ENCODE measurements at places on chromosomes 3 and 15.

DNA sequence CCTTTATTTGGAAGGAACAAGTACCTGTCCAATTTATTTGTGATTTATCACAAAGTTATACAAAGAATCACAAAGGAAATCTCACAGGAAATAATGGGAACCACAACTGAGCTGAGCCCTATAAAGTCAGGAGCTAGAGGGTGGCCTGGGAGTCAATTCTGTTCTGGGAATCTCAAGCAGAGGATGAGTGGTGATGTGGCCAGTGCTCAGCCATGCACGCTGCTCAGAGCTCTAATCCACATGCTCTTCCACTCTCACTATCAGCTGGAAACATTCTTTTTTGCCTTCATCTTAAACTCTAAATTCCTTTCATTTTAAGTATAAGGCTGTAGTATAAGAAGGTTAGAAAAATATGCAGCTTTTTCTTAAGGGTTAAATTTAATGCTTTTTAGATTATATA is 36.6 kb downstream of the UACA start:
- no peak for DNase-seq

DNA sequence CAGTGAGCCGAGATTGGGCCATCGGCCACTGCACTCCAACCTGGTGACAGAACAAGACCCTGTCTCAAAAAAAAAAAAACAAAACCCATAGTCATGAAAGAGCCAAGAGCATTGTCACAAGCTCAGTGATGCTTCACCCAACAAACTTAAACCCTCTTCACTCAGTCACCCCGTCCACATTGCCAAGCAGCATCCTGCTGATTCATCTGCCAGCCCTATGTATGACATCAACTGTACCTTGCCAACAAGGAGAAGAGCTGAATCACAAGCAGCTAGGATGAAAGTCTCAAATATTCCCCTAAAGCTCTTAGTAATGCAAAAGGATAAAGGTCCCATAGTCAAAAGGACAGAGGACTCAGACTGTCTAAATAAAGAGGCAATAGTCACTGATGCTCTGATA is 90.0 kb downstream of the ANO10 start:
- DNase-seq = no peak

GRCh38 chr3:50125541-50126286 is 29.4 kb upstream of the SEMA3F start:
- no peak for DNase-seq

GRCh38 chr3:183904833-183905780 is 20.4 kb upstream of the PARL start:
- no peak for DNase-seq

- DNase-seq = no peak
These were observed 111.5 kb downstream of the CFAP44 start for GRCh38 chr3:113329757-113330156.

DNA sequence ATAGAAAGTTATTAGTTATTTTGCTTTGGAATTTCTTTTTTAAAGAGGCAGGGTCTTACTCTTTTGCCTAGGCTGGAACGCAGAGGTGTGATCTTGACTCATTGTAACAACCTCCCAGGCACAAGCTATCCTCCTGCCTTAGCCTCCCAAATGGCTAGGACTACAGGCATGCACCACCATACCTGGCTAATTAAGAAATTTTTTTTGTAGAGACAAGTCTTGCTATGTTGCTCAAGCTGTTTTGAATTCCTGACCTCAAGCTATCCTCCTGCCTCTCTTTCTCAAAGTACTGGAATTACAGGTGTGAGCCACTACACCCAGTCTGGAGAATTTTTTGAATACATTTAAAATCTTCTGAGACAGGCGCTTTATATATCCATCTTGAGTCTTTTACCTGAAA is 49.5 kb downstream of the IQGAP1 start:
- DNase-seq = no peak

DNA sequence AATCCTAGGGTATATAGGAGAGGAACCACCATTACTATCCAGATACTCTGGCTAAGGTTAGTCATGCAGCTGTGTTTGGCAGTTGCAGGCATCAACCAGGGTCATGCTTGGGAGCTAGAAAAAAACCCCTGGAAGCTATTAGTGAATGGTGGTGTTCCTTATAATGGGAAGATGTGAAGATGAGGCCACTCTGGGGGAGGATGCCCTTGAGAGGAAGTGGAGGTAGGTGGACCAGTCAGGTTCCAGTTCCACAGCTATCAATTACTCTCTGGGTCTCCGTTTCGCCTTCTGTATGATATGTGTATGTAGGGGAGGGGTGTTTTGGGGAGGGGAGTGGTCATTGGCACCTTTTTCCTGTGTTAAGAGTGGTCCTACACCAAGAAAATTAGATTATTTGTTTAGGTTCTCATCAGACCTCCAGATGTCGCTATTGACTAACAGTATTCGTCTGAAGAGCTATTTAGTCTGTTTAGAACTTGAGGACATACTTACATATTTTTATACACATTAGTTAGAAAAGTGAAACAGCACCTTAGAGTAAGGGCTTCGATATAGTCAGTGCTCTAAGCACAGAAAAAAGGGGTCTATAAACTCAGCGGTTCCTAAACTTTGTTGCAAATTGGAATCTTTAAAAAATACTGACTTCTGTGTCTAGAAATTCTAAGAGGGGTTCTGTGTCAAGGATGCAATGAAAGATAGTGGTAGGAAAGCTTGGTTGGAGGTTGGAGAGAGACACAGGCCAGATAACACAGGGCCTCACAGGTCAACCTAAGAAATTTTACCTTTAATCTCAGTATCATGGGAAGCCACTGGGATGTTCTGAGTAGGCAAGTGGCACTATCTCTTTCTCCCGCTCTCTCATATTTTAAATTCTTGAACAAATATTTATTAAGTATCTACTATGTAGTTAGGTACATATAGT is 9.1 kb upstream of the HPS3 start:
- DNase-seq = peak; percentile 23

DNA sequence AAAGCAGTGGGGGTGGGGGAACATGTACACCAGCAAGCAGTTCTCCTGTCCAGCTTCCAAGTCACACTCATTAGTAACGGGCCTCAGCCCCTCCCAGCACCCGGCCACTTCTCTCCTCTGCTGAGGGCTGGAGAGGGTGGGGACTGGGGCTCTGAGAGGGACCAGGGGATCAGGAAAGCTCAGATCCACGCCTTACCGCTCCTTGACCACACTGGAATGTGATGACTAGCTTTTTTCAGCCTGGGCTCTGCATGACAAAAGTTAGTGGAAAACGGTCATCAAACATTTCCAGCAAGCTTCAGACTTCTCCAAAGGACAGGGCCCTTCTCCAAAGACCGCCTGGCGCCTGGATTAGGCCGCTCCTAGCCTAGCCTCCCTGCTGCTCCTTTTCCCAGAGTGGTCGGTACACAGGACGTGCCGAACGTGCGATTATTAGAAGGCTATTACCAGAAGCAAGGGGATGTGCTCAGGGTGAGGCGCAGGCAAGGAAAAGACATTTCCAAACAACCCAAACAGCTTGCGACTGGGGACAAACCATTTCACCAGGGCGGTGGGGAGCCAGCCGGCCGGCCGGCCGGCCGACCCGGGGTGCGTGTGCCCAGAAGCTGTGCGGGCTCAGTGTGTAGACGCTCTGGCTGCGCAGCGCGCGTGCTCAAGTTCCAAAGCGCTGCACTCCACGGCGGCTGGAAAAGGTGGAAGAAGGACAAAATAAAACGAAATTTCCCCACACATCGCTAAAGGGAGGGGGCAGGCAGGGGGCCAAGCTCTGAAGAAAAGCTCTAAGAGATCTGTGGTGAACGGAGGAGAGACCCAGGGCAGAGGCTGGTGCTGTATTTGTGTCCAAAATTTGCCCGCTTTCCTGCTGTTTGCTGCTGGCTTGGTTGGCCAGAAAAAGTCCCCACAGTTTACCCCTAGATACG is 51.0 kb upstream of the SSR3 start:
- DNase-seq = no peak

GRCh38 chr3:25849641-25850385 is 59.9 kb downstream of the OXSM start:
- DNase-seq = no peak

DNA sequence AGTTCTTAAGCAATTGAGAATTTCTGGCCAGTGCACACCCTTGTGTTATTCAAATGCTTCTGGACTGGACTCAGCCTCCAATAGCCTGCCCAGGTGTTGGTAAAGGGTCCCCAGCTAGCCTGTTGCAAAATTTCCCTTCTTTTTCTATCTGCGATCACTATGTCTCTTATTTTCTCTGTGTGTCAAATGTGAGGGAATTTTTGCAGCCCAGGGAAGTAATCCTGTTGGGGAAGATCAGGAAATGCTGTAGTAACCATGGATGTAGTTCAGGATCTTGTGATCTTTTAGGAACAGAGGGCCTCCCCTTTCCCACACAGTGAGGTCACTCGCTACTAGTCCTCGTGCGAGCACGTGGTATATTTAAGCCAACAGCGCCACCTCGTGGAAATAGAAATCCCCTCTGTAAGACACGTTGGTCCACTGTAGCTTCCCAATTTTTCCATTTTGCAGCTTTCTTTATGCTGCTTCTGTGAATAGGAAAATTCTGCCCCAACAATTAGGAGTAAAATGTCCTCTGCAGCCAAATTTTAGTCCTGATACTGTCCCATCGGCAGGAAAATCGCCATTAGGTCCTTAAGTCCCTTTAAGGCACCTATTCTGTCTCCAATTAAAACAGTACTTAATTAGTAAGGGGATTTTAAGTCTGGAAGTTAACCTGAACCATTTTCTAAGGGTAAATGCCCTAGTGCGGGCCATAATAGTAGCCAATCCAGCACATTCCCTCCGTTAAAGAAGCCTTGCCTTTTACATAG is 4.0 kb upstream of the SMCO1 start:
- no peak for DNase-seq

- DNase-seq = no peak
These were observed 9.5 kb downstream of the CPNE9 start for GRCh38 chr3:9713142-9713541.

- no peak for DNase-seq
These were observed 19.1 kb upstream of the DNAAF4 start for GRCh38 chr15:55527150-55527549.

- DNase-seq = no peak
These were observed 177.6 kb upstream of the SETMAR start for GRCh38 chr3:4125576-4125975.

GRCh38 chr3:169551646-169552045 is 111.9 kb downstream of the MECOM start:
- no peak for DNase-seq

GRCh38 chr3:50388720-50389413 is 29.5 kb upstream of the TMEM115 start:
- DNase-seq = no peak

Data from GM19239 (cell line).